ENCODE measurements at places on chromosomes 5 and 9. TPM values are rescaled to one million over a fixed set of nuclear protein-coding genes. Genes with fewer than 3 reads are reported as not detected.

- ATAC-seq: peak; percentile 48
These were observed 14.4 kb downstream of the TXN start for GRCh38 chr9:110241858-110242321.

Gene REEP2
- 0.36 TPM for total RNA-seq

DNA sequence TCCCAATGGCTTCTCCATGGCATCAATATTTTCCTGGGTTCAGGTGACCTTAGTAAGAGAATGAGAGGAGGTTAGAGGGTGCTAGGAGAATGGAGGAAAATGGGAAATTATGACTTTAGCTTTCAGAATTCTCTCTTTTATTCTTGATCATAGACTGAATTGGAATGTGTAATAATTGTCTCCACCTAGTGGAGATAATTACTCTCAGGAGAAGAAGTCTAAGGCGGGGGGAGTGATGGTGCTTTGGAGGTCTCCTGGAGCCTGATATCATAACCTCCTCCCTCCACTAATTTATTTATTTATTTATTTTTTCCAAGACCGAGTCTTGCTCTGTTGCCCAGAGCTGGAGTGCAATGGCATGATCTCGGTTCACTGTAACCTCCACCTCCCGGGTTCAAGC lies 221.3 kb downstream of the GRIA1 start:
- no peak for ATAC-seq

DNA sequence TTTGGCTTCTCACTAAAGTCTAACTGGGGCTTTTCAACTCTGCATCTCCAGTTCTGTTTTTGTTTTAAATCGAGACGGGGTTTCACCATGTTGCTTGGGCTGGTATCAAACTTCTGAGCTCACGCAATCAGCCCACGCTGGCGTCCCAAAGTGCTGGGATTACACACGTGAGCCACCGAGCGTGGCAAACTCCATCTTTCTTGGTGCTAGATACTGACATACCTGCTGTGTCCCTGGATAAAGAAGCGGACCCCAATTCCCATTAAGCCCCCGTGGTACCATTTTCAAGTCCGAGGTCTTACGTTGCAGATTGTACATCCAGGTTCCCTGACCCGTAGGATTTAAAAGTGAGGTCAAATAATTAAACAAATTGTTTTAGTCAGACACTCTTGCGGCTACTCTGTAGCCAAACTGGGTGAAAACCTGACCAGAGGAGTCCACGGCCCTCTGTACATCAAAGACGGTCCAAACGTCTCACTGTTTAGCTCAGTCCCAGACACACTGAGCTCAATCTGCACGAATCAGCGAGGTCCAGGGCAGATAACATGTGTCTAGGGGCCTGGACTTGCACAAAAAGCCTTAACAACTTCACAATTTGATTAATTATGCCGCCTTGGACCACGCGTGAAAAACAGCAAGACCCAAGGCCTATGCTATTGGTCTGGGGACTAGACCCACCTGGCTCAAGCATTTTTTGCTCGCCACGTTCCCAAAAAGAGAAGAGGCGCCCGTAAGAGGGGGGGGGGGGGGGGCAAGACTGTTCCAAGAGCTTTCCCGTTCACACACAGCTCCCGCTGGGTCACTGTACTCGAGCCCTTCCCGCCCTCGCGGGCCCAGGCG lies 727 bp upstream of the DNAJA1 start:
- peak; percentile 17 for ATAC-seq

DNA sequence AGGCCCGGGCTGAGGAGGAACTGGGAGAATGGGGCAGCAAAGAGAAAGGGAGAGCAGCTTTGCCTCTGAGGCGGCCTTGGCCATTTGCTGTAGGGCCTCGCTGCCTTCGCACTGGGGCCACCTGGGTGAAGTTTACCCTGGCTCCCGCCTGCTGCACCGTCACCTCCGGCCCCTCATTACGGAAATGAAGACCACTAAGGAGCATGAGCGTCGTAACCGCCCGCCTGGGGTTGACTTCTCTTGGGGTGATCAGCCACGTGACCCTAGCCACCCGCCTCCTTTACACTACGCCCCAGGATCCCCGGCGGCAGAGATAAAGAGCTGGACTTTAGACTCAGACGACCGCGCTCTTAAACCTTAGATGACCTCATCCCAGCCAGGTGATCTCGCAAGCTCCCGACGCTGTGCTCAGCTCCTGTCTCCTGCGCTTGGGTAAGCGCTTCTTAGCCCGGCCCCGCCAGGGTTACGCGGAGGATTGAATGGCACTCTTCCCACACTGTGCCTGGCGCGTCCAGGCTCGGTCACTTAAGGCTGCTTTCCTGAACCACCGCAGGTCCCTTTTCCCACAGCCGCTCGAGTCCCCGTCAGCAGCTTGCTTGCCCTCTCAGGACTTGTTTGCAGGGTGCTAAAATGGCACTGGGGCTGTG lies 107.9 kb upstream of the LARP1 start:
- ATAC-seq: peak; percentile 90

DNA sequence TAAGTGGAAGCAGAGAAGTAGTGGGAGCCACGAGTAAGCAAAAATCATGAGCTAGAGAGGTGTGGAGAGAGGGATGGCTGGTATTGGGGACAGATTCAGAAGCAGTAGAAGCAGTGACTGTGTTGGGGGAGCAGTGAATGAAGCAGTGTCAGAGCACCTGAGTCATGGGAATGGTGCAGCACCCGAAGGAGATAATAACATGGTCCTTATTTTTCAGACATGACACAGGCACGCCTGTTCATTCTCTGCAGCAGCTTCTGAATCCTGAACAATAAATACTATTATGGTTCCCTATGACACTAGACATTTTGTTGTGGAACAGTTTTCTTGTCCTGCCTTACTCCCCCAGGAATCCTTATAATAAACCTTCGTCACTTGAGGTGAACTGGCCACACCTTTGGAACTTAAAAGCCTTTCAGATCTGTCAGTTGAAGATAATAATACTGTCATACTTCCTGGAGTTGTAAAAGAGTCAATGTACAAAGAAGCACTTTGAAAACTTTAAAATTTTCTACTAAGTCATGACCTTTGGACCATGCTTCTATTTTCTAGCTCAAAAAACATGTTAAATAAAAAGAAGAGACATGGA lies 7.0 kb upstream of the RASA1 start:
- ATAC-seq: no peak

- ATAC-seq: no peak
These were observed 41.2 kb upstream of the IPPK start for GRCh38 chr9:92711146-92711545.
